ENCODE measurements at places on chromosomes 1 and 21. TPM values are rescaled to one million over a fixed set of nuclear protein-coding genes. Genes with fewer than 3 reads are reported as not detected.
A peak's percentile ranks its signal among the peaks of the same experiment; 100 is the strongest.

The NUAK2 gene
- 4.8 TPM for total RNA-seq

The PHF13 gene
- total RNA-seq, result 14.9 TPM

The S100B gene
- total RNA-seq, result not detected

The FRRS1 gene
- total RNA-seq, result 16.3 TPM

The C1orf226 gene
- total RNA-seq, result 2.6 TPM

The RNU5D-1 gene
- total RNA-seq, result not detected

The RCSD1 gene
- total RNA-seq, result not detected

The RGS8 gene
- not detected for total RNA-seq

The S100A9 gene
- total RNA-seq, result 482 TPM

The SPATA46 gene
- not detected for total RNA-seq

- DNase-seq, result peak; percentile 95
Observed at GRCh38 chr1:41496080-41497055, 11.9 kb upstream of the EDN2 start.

GRCh38 chr1:59125676-59126320 lies 171.1 kb upstream of the FGGY start:
- DNase-seq, result no peak

DNA sequence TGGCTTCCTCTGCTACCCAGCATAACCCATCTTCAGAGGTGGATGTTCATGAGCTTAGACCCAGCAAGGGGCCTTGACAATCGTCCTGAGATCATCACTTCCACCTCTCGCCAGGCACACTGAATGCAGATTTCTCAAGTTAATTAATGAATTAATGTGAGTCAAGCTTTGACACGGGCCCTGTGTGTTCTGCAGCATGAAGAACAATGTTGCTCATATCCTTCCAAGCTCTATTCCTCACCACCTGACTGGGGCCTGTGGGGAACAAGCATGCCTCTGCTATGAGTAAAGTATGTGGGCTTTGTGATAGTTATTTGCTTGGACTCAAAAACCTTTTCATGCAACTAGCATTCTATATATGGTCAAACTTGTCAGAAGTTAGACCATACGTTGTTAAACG lies 122.0 kb downstream of the SEC16B start:
- peak; percentile 2 for DNase-seq

DNA sequence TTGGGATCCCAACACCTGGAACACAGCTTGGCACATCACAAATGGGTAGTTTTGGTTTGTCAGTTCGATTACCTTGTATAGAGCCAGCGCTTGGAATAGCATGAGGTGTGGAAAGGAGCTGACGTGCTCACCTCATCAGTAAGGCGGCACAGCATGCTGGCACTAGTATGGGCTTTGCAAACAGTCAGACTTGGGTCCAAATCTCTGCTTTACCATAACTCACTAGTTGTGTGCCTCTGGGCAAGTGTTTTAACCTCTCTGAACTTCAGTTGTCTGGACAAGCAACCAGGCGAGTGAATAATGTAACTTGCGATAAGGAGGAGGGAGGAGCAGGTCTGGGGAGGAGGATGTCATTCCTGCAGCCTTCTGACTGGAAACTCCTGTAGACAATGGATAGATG lies 26.3 kb upstream of the NEK2 start:
- no peak for DNase-seq

- no peak for DNase-seq
Observed at GRCh38 chr21:28828981-28829380, 163.7 kb downstream of the LTN1 start.

- DNase-seq, result peak; percentile 70
Observed at GRCh38 chr1:20233394-20233793, 47.1 kb upstream of the PLA2G2C start.

DNA sequence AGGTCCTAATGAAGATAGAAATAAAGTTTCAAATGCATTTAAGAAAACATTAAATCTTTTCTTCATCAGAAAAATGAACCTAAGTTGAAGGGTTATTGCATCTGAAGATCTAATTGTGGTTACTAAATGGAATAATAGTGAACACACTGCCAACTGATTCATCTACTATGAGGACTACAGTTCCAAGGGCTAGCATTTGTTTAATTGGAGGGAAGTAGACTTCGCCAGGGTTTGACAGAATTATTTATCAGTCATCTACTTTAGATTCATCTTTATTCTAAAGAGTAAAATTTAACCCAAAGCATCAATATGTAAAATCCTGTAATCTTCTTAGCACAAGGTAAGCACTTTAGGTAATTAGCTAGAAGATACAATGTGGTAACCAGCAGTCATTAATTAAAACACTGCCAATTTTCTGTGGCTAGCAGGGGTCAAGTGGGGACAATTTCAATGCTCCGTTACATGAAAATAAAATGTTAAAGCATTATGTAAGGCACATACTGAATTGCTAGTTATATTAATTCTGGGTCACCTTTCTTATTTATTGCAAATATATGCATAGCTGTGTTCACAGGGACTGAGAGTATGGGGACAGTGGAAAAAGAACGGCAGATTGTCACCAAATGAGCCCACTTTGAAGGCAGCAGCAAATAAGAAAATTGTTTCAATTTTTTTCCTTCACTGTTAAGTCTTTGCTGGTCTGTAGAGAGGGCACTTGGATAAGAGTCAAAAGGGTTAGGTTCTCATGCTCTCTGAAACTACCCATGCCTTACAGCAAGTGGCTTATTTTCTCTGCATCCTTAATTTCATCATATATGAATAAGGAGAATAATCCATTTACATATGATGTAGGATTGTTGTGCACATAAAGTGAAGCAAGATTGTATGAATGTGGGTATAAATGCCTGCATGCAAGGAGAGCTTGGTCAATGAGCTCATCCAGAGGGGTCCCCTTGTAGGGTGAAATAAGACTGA lies 416.0 kb downstream of the PCP4 start:
- no peak for DNase-seq

- no peak for DNase-seq
Observed at GRCh38 chr1:6460301-6461050, 5.5 kb downstream of the TNFRSF25 start.

GRCh38 chr1:38243106-38243505 lies 196.5 kb upstream of the POU3F1 start:
- DNase-seq, result peak; percentile 32

GRCh38 chr21:41345934-41346685 lies 15.7 kb upstream of the MX2 start:
- peak; percentile 91 for DNase-seq

DNA sequence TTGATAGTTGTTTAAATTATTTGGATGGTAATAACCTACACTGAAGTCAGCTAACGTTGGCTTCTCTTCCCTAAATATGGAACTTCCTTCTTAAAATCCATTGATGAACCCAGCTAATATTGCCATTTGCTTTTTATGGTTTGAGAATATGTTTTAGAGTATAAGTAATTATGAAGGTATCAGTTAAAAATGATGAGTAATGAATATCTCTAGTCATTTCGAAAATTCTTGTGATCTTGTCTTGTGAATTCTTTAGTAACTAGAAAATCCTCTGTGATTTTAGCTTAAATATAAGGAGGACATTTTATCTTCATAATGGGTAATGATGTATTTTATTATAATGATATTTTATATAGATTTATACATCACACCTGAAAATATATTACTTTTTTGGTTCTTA lies 50.5 kb downstream of the ADGRL2 start:
- DNase-seq, result no peak

- peak; percentile 67 for DNase-seq
Observed at GRCh38 chr1:157878059-157878458, 36.5 kb upstream of the CD5L start.

DNA sequence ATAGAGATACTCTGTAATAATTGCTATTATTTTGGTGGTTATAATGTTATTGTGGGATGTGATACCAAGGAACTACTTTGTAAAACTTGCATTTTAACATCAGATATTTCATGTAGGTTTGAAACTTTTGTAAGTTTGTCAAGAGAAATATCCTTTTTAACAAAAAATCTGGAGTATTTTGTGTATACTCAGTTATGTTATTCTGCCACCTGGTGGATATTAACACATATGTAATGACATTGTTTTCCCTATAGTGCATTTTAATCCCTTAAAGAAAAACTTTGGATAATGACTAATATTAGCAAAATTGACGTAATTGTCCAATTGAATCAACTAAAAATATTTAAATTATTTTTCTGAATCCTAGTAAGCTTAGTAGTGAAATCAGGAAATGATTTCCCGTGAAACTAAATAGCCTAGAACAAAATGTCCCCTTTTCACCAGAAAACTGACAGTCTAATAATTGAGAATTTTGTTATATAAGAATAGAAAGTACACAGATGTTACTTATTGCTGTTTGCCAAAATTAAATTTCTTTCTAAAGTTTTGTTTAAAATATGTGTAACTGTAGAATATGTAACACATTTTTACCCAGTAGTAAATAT lies 39.6 kb downstream of the KCTD3 start:
- peak; percentile 75 for DNase-seq

GRCh38 chr1:28297826-28298225 lies 31.0 kb upstream of the MED18 start:
- no peak for DNase-seq

GRCh38 chr1:30903343-30904034 lies 5.1 kb downstream of the SDC3 start:
- DNase-seq, result no peak

GRCh38 chr21:46118316-46119143 lies 20.6 kb downstream of the COL6A2 start:
- no peak for DNase-seq

- DNase-seq, result no peak
Observed at GRCh38 chr1:28199328-28200233, 23.1 kb upstream of the PTAFR start.

GRCh38 chr1:183764981-183765380 lies 39.9 kb upstream of the RGL1 start:
- no peak for DNase-seq

DNA sequence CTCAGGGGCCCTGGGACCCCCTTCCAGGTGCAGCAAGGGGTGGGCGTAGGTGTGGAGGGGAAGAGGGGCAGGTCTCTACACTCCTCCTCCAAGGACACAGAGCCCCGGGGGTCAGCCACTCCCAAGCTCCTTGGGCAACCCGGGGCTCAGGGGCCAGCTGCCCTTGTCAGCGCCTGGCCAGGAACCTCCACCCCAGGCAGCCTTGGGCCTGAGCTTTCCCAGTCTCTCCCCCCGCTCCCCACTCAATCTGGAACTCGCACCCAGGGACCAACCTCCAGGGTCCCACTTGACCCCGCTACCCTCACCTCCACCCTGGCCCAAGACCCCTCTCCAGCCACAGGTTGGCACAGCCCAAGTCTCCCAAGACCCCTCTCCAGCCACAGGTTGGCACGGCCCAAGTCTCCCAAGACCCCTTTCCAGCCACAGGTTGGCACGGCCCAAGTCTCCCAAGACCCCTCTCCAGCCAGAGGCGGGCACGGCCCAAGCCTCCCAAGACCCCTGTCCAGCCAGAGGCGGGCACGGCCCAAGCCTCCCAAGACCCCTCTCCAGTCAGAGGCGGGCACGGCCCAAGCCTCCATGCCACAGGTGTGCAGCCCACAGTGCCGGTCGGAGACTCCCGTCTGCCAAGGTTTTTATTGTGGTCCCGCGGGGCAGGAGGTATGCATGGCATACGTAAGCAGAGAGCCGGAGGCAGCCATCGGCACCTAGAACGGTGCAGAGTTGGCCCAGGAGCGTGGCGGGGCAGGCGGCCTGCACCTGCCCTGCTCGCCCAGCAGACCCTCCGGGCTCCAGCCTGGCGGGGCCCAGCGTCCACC lies 3.0 kb downstream of the TNFRSF4 start:
- DNase-seq, result no peak

- no peak for DNase-seq
Observed at GRCh38 chr1:16992675-16993074, 12.3 kb upstream of the MFAP2 start.

DNA sequence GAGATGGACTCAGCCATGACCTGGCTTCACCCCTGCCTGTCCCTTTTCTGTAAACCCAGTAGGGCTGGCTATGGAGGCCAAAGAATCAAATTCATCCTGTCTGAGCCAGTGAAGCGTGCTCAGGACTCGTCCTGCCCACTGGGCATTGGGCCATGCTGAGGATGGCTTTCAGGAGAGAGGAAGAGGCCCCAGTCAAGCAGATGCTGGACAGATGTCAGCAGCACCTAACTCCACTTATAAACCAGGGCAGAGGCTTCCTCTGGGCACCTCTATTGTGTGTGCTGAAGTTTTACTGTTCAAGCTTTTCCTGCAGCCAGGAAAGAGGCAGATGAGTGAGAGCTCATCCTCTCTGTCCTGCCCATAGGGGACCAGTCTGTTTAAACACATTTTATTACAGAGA lies 97.4 kb upstream of the GCLM start:
- DNase-seq, result no peak

- DNase-seq, result no peak
Observed at GRCh38 chr1:213345621-213346020, 294.6 kb downstream of the RPS6KC1 start.

GRCh38 chr1:11857164-11857851 lies 1.4 kb downstream of the NPPB start:
- no peak for DNase-seq

DNA sequence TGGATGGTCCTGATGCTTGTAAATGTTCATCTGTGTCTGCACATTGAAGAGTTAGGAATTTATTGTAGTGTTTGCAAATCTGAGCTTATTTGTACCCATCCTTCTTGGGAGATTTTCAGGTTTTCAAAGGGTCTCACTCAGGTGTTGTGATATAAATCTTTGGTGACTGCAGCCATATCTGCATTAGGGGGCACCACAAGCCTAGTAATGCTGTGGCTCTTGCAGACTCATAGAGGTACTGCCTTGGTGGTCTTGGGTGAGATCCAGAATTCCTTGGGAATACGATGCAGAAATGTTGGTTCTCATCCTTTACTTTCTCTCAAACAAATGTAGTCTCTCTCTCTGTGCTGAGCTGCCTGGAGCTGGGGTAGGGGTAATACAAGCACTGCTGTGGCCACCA lies 405.9 kb downstream of the TTLL7 start:
- no peak for DNase-seq

DNA sequence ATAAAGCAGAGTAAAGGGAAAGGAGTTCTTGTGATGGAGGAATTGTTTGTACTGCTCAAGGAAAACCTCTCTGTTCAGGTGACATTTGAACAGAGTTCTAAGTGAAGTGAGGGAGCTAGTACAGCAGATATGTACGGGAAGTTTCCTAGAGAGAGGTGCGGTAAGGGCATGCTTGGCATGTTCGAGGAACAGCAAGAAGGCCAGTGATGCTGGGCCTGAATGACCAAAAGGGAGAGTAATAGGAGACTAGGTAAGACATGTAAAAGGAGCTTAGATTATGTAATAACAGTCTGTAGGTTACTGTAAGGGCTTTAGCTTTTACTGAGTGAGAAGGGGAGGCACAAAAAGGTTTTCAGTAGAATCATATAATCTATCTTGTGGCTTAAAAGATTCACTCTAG lies 63.9 kb downstream of the PIK3R3 start:
- no peak for DNase-seq

DNA sequence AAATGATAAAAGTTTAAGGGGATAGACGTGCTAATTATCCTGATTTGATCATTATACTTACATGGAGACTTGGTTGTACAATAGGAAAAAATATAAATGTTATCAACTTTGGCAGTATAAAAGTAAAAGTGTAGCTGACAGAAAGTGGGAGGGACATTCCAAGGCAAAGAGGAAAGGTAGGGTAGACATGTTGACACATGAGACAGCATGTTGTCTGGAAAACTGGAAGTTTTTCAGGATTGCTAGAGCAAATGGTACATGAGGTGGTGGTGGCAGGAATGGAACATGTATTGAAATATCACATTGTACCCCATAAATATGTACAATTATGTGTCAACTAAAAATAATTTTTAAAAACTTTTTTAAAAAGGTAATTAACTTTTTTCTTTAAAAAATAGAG lies 13.2 kb downstream of the DIPK1A start:
- no peak for DNase-seq

- DNase-seq, result peak; percentile 71
Observed at GRCh38 chr1:171985639-171986038, 144.3 kb downstream of the DNM3 start.

GRCh38 chr1:93129507-93130099 lies 50.5 kb downstream of the MTF2 start:
- DNase-seq, result no peak

All from PC-3 (cell line).